ENCODE measurements at places on chromosomes 4 and X. TPM values are rescaled to one million over a fixed set of nuclear protein-coding genes. Genes with fewer than 3 reads are reported as not detected.

DNA sequence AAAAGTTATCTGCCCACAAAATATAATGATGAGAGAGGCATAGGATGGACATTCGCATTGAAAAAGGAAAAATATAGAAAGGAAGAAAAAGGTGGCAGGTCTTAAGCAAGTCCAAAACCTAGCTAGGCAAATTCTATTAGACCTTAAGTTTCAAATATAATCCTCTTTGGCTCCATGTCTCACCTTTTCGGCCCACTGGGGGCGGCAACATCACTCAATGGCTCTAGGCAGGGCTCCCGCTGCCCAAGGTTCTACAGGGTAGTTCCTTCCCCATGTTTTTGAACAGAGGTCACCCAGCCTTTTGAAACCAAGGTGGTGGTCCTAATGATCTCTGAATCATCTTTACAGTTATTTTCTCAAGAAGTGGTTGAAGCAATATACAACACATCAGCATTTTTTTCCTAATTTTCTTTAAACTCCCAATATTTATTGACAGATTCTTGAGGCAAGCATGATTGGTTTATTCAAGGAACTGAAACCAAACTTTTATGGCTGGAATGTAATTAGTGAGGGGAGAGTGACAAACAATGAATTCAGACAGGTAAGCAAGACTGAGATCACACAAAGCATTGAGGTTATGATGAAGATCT lies 309.4 kb downstream of the ANTXR2 start:
- H3K27me3 ChIP-seq = no peaks in the 10 kb centered on the region
- H3K36me3 ChIP-seq = peaks cover 4% of the 10 kb centered on the region
- no peak overlapping the region for H3K27ac ChIP-seq
- H3K4me3 ChIP-seq = no peak overlapping the region
- no peak for DNase-seq

MXD4 gene
- 2.3 TPM for total RNA-seq

XAGE1A gene
- not detected for total RNA-seq

DNA sequence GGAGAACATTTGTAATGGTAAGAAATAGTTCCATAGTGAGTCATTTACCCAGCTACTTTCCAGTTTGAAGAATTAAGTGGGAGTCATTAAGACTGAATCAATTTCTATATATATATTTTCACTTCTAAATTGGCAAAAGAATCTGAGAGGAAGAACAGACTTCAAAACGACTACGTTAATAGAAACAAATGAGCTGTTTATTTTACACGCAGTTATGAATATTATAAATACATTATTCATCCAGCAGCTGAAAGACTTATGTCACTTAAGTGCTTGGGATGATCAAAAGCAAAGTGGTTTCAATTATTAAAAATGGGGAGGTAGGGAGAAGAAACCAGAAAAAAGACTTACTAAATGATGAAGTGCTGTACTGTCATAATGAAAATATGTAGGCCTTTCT lies 260.5 kb upstream of the DDX53 start:
- no peaks in the 10 kb centered on the region for H3K27me3 ChIP-seq
- H3K36me3 ChIP-seq = no peaks in the 10 kb centered on the region
- no peak overlapping the region for H3K27ac ChIP-seq
- no peak overlapping the region for H3K4me3 ChIP-seq
- H3K4me1 ChIP-seq = no peaks in the 10 kb centered on the region

DNA sequence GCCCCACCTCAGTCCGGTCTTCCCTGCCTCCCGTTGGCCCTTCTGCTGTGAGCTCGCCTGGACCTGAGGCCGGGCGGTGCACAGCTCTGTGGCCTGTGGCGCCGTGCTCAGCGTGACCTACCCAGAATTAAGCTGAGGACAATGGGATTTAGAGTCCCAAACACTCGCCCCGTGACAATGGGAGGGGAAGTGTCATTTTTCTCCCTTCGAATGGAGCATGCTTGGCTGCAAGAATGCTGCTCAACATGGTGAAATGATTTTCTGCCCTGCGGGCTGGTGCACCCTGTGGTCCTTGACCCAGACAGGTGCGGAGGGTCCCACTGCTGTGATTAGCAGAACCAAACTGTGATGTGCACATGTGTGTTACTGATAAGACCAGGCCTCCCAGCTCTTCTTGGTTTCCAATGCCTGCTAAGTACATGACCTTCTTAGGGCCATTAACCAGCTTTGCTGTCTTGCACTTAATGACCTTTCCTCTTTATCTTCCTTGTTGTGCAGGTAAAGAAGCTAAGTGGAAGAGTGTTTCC lies 772 bp downstream of the EOLA1 start:
- H3K27me3 ChIP-seq = no peaks in the 10 kb centered on the region
- H3K4me1 ChIP-seq = peaks cover 9% of the 10 kb centered on the region
- peak overlapping the region; percentile 82 for H3K4me3 ChIP-seq
- H3K27ac ChIP-seq = peak overlapping the region; percentile 98

DNA sequence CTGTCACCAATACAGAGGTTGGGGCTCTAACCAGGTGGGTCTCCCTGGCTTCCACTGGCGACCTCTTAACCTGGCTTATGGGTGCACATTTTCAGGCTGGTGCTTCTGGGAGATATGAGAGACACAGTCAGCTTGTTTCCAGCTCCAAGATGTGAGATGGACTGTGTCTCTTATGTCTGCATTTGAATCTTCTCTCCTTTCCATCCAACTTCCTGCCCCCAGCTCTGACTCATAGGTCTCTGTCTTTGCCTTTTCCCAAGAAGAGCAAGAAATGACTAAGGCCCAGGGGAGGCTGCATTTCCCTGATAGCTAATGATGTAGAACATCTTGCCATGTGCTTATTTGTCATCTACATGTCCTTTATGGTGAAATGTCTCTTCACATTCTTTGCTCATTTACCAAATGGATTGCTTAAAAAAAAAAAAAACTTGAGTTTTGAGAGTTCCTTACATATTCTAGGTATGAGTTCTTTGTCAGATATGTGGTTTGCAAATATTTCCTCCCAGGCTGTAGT lies 3.2 kb upstream of the UXT start:
- peaks cover 39% of the 10 kb centered on the region for H3K4me1 ChIP-seq
- H3K27ac ChIP-seq = peak overlapping the region; percentile 94
- H3K4me3 ChIP-seq = peak overlapping the region; percentile 41

GRCh38 chr4:38704622-38705154 lies 40.7 kb downstream of the KLF3 start:
- peaks cover 8% of the 10 kb centered on the region for H3K4me1 ChIP-seq
- no peak overlapping the region for H3K27ac ChIP-seq
- H3K27me3 ChIP-seq = no peaks in the 10 kb centered on the region
- no peak overlapping the region for H3K4me3 ChIP-seq
- no peak for DNase-seq

SPIN2A gene
- 0.43 TPM for total RNA-seq

PNMA6A gene
- 0.30 TPM for total RNA-seq

DNA sequence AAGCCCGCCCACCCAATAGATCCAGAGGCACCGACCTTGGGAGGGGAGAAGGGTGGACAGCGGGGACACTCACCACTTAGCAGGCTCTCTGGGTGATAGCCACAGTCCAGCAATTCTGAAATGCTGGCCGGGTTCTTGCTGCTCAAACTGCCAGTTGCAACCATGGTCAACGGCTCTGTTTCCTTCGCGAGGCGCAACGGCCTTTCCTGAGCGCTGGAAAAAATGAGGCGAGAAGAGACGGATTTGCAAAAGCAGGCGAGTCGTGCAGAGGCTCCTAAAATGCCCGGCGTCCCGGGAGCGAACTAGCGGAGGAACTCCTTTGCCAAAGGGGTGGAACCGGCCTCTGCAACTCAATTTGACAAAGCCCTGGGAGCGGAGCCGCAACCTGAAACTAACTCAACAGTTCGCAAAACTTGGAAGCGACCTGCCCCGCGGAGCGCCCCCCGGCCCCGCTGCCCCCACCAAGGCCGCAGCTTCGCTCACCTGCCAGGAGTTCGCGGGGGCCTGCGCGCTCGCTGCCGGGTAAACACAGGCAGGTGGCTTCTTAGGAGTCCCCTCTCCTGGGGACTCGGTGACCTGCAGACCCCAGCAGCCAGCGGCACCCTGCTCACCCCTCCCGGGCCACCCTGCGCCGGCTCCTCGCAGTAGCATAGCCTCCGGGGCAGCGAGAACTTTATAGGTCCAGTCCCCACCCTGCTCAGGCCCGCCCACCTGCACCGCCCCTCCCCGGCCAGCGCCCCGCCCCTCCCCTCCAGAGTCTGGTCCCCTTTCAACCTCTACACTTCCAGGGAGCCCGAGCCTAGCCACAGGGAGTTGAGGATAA lies at the start of gene DDIT4L:
DDIT4L (minus strand) TSS at position 649 of the 823 bp plus-strand sequence; CDS start at position 164, 485 bp downstream.
- no peaks in the 10 kb centered on the region for H3K36me3 ChIP-seq
- peaks cover 36% of the 10 kb centered on the region for H3K27me3 ChIP-seq
- peak within 1 kb of the TSS; percentile 60 for H3K4me3 ChIP-seq
- H3K4me1 ChIP-seq = peaks cover 17% of the 10 kb centered on the region

GRCh38 chrX:49202022-49202421 lies 2.0 kb upstream of the SYP start:
- H3K27me3 ChIP-seq = no peaks in the 10 kb centered on the region
- H3K27ac ChIP-seq = no peak overlapping the region
- peaks cover 19% of the 10 kb centered on the region for H3K4me1 ChIP-seq

HAND2 gene
- total RNA-seq = not detected

DNA sequence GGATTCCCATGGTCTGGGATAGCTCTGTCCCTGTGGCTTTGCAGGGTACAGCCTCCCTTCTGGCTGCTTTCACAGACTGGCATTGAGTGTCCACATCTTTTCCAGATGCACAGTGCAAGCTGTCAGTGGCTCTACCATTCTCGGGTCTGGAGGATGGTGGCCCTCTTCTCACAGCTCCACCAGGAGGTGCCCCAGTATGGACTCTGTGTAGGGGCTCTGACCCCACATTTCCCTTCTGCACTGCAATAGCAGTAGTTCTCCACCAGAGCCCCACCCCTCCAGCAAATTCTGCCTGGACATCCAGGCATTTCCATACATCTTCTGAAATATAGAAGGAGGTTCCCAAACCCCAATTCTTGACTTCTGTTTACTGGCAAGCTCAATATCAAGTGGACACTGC lies 50.2 kb upstream of the GRID2 start:
- H3K27ac ChIP-seq = no peak overlapping the region
- no peaks in the 10 kb centered on the region for H3K27me3 ChIP-seq
- no peaks in the 10 kb centered on the region for H3K36me3 ChIP-seq
- H3K4me1 ChIP-seq = no peaks in the 10 kb centered on the region
- H3K4me3 ChIP-seq = no peak overlapping the region

DRP2 gene
- 0.66 TPM for total RNA-seq

BMP3 gene
- total RNA-seq = not detected

AFM gene
- total RNA-seq = not detected

OTUD4 gene
- 52.6 TPM for total RNA-seq

DNA sequence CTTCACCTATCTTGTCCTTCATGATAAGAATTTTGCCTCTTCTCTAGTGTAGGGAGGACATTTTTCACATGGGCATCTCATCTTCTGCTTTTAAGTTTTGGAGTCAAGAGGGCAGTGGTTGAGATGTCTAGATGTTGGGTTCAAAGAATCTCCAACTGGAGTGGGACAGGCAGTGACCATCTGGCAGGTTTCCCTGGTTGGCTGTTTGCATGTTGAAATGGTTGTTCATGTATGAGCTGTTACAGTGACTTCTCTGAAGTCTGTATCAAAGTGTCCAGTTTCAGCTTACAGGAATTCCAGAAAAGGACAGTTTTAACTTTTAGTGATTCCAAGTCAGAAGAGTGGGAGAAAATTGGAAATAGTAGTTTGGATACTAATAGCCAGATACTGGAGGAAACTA lies 192.7 kb downstream of the EVC2 start:
- peaks cover 1% of the 10 kb centered on the region for H3K27me3 ChIP-seq
- H3K4me1 ChIP-seq = no peaks in the 10 kb centered on the region
- H3K36me3 ChIP-seq = no peaks in the 10 kb centered on the region

GRCh38 chr4:115505326-115505725 lies 391.9 kb upstream of the NDST4 start:
- DNase-seq = no peak
- no peak overlapping the region for H3K4me3 ChIP-seq
- no peaks in the 10 kb centered on the region for H3K4me1 ChIP-seq

DNA sequence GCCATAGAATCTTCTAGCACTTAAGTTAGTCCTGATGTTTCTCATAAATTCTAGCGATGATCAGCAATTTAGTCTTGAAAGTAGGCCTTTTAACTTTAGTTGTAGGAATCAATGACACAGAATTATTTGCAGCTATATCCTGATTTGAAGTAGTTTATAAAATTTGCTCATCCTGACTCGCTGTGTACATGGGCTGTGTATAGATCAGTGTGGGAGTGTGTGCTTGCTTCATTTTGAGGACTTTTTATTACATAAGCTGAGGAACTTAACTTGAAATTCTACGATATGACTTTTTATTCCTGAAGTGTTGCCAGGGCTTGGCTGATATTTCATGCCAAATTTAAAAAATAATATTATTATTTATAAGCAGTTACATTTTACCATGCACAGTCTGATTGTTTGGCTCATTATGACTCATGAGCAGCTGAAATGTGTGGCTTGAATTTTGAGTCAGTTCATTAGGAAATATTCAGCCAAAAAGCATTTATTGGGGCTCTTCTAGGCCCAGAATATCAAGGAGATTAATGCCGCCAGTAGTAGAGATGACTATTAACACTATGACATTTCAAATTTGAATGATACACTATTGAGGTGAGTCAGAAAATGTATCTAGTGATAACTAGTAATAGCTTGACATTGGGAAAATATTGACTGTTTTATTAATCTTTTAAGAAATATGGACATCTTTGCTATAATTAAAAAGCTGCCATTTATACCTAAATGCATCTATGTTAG lies 128.9 kb upstream of the LIMCH1 start:
- no peak for DNase-seq
- no peaks in the 10 kb centered on the region for H3K36me3 ChIP-seq
- H3K4me1 ChIP-seq = no peaks in the 10 kb centered on the region

GRCh38 chr4:56655209-56655626 lies 25.9 kb downstream of the HOPX start:
- H3K27ac ChIP-seq = peak overlapping the region; percentile 66
- peaks cover 11% of the 10 kb centered on the region for H3K36me3 ChIP-seq
- peaks cover 18% of the 10 kb centered on the region for H3K27me3 ChIP-seq
- peak; percentile 43 for DNase-seq
- peaks cover 61% of the 10 kb centered on the region for H3K4me1 ChIP-seq
- peak overlapping the region; percentile 86 for H3K4me3 ChIP-seq

UGT2B10 gene
- total RNA-seq = not detected

DNA sequence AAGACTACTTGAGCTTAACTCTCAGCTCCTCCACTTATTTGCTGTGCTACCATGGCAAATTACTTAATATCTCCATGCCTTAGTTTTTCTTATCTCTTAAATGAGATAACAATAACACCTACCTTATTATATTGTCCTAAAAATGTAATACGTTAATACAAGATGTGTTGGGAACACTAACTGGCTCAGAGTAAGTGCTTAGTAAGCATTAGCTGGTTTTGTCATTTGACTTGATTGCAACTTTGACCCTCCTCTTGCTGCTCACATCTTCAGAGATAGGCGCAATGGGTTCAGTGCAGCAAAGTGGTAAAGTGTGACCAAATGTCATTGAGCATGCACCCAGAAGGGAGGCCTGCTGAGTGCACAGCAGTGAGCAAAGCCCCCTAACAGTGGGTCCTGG lies 294.5 kb upstream of the CLNK start:
- DNase-seq = no peak
- peaks cover 15% of the 10 kb centered on the region for H3K4me1 ChIP-seq
- no peak overlapping the region for H3K4me3 ChIP-seq
- H3K36me3 ChIP-seq = no peaks in the 10 kb centered on the region
- H3K27me3 ChIP-seq = no peaks in the 10 kb centered on the region
